Stimulated activated CD8-positive, alpha-beta memory T cell treated with anti-CD3 and anti-CD28 coated beads, Interleukin-4, amount 100 ng/mL, for 1 hour (primary cell): ENCODE measurements at places on chromosomes 5 and 9.

- no peak for DNase-seq
Observed at GRCh38 chr9:85042981-85043647, 373.6 kb downstream of the NTRK2 start.

DNA sequence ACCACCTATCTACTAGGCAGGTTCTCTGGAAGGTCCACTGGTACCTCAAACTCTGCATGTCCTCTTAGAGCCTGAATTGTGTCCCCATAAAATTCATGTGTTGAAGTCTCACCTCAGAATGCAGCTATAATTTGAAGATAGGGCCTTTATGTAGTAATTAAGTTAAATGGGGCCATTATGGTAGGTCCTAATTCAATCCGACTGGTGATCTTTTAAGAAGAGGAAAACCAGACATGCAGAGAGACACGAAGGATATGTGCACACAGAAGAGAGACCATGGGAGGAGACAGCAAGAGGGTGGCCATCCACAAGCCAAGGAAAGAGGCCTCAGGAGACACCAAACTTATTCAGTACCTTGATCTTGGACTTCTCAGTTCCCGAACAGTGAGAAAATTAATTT, 345.4 kb downstream of the ENC1 start:
- no peak for DNase-seq

GRCh38 chr9:136024696-136025316, 63.6 kb upstream of the UBAC1 start:
- DNase-seq = no peak

- DNase-seq = peak; percentile 28
Observed at GRCh38 chr9:111525056-111525977, at the start of gene ZNF483. Gene ZNF483 (plus strand): TSS chr9:111525179. CDS start chr9:111527396, 2,217 bp downstream.

- DNase-seq = no peak
Observed at GRCh38 chr5:38121420-38121819, 136.9 kb upstream of the EGFLAM start.

DNA sequence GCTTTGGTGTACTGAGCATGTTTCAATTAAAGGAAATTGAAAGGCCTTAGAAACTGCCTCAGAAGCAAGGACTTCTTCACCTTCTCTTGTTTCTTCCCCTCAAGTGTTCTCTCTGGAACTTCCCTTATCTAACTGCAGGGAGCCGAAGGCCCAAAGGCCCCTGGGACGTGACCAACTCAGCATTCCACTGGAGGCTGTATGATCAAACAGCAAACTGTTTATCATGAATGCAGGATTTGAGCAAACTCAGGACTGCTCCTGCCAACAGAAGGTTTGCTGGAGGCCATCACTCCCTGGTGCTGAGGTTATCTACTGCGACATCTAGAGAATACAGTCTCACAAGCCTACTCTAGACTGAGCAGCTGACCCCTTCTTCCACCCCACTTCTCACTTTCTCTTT, 4.8 kb upstream of the CDH10 start:
- DNase-seq = no peak

- DNase-seq = no peak
Observed at GRCh38 chr9:8456344-8456743, 656.8 kb upstream of the DMAC1 start.

GRCh38 chr5:137313526-137314175, 185.5 kb downstream of the SPOCK1 start:
- no peak for DNase-seq

DNA sequence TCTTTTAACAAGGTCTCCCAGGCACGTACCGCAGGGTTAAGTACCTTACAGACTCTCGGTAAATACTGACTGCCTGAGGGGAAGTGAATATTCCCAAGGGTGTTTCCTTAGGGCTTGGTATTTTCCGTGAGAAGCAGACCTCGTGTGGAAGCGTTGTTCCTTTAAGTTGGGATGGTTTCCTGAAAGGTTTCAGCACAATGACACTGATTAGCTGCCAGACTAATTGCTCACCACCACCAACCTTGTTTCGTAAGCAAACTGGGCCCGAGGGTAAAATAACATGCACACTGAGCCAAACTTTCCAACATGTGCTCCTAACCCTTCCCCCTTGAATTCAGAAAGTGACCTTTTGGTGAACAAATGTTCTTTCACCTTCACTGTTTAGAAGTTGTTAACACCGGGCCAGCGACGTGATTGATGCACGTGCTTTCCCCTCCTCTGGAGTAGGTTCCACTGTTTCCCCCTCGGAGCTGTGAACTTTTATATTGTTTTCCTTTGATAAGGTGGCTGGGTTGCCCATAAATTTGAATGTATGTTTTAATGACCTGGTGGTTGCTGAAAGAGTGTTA, 128.1 kb upstream of the RPS23 start:
- no peak for DNase-seq

GRCh38 chr9:34996181-34996904, 6.8 kb downstream of the DNAJB5 start:
- DNase-seq = no peak

DNA sequence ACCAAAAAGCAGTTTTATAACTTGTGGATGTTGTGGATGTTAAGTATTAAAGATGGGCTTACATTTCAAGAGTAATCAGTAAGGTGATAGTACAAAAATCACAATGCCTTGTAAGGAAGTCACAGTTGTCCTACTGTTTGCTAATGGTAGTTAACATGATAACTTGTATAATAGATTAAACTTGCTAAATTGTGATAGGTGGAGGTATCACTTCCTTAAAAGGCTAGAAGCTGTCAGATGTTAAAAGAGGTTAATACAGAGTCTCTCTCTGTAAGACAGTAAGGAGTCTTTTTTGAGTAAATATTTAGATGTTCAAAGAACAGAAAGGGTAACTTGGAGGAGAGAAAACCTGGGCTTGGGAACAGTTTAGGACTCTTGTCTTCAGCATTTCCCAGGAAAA, 14.2 kb upstream of the MACIR start:
- no peak for DNase-seq

DNA sequence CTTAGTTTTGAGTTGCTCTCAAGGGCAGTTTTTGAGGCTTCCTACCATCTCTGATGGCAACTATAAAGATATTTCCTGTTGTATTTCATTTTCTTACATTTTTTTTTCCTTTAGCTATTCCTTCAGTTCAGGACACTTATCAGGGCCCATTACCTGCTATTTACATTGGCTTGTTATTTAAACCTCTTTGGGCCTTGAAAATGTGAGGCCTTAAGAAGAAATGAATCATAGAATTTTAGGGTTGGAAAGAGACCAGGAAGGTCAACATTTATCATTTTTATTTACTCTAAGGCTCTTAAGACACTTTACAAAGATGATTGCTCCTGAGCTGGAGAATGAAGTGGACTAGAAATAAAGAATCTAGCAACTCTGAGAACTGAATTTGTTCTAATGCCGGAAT, 335.2 kb downstream of the DTWD2 start:
- DNase-seq = no peak

DNA sequence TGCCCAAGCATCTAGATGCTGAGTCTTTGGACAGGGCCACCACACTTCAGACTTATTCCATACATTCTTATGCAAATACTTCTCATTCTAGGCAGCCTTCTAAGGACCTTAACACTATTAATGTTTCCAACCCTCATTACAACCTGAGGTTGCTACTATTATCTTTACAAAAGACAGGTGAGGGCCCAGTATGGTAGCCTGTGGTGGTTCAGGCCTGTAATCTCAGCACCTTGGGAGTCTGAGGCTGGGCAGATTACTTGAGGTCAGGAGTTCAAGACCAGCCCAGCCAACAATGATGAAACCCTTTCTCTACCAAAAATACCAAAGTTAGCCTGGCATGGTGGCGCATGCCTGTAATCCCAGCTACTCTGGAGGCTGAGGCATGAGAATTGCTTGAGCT, 16.2 kb downstream of the ZFP62 start:
- no peak for DNase-seq

- no peak for DNase-seq
Observed at GRCh38 chr9:125908136-125908535, 161.0 kb downstream of the PBX3 start.

- no peak for DNase-seq
Observed at GRCh38 chr9:111348821-111349271, 18.8 kb upstream of the OR2K2 start.

DNA sequence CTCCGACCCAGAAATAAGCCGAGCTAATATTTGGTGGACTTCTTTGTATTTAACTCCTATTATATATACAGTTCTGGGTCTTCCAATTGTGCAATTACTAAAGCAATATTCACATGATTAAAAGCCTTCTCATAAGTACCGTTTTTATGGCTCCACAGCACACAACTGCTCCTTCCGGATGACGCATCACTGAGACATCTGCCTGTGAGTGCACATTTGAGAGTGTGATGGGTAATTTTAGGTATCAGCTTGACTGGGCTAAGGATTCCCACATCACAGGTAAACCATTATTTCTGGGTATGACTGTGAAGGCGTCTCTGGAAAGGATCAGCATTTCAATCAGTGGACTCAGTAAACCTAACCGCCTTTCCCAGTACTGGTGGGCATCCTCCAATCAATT, 77.5 kb upstream of the SYK start:
- no peak for DNase-seq

- no peak for DNase-seq
Observed at GRCh38 chr9:82583524-82583923, 479.4 kb downstream of the RASEF start.

DNA sequence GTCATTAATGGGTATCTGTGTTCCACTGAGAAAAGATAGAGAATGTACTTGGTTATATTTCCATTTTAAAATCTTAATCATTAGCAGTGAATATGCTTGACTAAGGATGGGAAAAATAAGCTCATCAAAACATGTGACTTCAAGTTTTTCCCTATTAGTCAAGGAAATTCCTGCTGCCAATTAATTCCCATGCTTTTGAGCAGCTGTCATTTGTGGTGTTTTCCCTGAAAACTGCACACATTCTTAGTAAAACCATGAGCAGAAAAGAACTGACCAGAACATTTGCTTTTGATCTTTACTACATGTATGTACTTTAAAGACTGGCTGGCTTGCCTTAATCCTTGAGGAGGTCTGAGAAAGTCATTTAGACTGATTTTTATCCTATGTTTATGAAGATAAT, 75.2 kb downstream of the AOPEP start:
- DNase-seq = no peak

GRCh38 chr9:99828054-99828416, 6.3 kb downstream of the NR4A3 start:
- DNase-seq = no peak

DNA sequence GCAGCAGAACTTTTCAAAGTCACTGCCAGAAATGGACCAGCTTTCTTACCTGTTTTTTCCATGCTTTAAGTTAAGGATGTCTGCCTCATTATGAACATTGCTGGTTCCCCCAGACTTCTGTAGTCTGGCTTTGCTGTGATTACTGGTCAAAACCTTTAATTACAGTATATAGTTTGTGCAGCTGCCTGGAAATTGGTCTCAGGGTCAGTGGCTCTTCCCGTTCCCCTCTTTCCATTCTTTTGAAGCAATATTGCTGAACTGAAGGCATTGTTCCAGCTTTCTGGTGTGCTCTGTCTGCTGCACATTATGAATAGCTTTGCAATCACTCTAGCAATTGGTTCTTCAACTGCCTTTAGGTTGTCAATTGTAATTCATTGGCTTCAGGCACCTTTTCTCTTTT, 206.5 kb downstream of the ARL15 start:
- no peak for DNase-seq

DNA sequence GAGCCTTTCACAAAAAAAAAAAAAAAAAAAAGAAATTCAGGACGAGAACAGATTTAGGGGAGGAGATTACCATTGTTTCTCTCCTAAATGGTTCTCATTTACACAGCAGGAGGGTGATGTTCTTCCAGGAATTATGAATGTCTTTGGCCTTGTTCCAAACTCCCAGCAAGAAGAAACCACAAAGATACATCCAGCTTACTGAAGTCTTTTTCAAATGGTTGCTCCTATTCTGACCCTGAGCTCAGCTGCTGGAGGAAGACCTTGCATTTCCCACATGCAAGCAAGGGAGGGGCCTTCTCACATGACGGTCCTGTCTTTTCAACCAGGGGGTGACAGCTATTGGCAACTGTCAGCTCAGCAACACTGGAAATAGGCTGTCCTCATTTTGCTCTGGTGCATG, 203.0 kb upstream of the VLDLR start:
- no peak for DNase-seq

GRCh38 chr9:123998278-123998925, 13.2 kb upstream of the LHX2 start:
- no peak for DNase-seq

GRCh38 chr5:45454114-45454513, 242.1 kb downstream of the HCN1 start:
- no peak for DNase-seq

- no peak for DNase-seq
Observed at GRCh38 chr5:125372694-125373631, 626.5 kb upstream of the ZNF608 start.

- DNase-seq = no peak
Observed at GRCh38 chr9:546235-546634, 295.3 kb upstream of the DMRT1 start.

DNA sequence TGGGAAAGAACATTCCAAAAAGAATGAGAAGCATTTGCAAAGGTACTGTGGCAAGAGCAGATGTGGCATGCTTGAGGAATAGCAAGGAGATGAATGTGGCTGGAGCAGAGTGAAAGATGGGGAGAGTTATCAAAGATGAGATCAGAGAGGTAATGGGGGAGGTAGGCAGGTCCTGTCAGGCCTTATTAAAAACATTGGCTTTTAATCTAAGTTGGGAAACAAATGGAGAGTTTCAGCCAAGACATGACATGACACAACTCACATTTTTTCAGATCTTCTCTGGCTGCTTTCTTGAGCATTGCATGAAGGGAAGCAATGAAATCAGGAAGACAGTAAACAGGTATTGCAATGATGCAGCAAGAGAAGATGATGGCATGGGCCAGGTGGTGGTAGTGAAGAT, 120.3 kb downstream of the MUSK start:
- no peak for DNase-seq

DNA sequence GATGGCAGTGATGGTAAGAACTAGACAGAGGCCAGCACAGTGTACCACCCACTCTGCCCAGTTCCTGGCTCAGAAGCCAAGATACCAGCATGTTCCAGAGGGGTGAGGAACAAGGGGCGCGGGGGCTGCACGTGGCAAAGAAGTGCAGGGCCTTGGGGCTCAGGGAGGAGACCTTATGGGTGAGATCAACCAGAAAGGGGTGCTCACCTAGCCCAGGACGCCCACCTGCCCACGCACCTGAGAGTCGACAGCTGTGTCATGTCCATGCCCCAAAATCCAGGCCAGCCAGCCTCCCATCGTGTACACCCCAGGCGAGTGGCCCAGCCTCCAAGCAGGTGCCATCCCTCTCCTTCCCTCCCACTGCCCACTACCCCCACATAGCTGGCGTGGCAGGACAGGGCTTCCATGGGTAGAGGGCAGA, 34.9 kb downstream of the BICD2 start:
- no peak for DNase-seq
